ENCODE measurements at places on chromosomes 2 and 18.

DNA sequence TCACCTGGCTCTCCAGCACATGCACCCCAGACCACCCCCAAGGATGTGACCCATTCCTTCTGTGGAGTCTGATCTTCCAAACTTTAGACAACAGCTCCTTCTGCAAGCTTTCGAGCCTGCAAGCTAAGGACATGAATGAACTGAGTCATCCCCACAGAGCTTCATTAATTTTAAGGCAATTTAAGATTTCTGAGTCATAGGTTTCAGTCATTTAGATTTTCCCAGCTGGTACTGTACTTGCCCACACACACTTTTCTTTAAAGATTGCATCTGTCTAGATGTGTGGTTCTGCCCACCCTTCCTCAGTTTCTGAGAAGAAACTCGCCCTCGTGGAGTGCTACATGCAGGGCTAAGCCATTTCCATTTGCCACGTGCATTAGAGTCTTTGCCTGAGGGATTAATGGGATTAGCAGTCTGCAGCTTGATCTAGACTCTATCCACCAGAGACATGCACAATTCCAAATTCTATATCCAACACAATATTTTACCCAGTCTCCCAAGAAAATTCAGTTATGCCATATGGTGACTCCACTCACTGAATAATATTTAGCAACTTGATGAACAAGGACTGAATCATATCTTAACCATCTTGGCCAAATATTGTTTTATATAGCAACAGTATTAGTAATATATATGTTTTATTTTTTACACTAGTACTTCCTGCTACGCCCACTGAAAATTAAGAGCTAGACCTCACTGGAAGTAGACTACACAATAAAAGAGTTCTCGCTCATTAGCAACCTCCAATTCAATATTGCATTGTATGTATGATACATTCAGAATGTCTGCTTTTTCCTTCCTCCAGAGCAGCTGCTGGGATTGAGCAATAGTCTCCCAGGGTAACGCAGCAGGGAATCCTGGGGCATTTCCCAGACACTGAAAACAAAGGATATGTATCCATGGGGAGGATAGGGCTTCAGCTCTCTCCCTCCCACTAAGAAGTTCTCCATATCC lies 14.3 kb upstream of the TRIB2 start:
- DNase-seq, result no peak

GRCh38 chr2:217929757-217930707 lies 72.8 kb downstream of the TNS1 start:
- DNase-seq, result no peak

DNA sequence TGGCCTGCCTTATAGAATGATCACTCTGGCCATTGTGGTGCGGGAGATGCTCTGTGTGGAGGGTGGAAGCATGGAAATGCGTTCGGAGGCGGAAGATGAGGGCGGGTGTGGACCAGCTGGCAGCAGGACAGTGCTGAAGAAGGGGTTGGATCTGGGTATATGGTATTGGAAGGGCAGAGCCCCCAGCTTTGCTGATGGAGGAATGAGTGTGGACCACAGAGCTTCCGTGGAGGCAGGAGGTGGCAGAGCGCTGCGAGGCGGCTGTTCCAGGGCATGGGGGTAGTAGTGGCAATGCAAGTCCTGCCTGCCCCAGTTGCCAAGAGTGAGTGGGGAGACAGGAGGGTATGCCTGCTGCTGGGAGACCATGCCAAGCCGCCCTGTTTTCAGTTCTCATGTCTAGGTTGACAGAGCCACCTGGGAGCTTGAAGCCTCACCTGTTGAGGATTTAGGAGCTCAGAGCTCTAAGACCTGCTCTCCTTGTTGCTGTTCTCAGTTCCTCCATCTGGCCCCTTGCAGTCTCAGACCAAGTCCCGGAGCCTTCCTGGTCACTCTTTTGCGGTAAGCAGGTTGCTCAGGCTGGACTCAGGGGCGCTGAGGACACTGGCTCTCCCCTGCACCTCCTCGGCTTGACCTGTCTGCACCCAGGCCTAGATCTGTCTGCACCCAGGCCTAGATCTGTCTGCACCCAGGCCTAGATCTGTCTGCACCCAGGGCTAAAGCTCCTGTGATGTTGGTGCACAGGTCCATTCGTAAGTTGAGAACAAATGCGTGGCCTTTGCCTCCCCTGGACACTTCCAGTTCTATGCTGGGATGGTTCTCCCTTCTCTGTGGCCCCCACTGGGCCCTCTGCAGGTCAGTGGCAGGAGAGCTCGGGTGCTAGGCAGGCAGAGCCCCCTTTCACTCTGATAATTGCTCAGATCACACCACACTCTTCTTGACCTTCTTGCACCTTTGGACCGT lies 290.5 kb upstream of the HS6ST1 start:
- no peak for DNase-seq

DNA sequence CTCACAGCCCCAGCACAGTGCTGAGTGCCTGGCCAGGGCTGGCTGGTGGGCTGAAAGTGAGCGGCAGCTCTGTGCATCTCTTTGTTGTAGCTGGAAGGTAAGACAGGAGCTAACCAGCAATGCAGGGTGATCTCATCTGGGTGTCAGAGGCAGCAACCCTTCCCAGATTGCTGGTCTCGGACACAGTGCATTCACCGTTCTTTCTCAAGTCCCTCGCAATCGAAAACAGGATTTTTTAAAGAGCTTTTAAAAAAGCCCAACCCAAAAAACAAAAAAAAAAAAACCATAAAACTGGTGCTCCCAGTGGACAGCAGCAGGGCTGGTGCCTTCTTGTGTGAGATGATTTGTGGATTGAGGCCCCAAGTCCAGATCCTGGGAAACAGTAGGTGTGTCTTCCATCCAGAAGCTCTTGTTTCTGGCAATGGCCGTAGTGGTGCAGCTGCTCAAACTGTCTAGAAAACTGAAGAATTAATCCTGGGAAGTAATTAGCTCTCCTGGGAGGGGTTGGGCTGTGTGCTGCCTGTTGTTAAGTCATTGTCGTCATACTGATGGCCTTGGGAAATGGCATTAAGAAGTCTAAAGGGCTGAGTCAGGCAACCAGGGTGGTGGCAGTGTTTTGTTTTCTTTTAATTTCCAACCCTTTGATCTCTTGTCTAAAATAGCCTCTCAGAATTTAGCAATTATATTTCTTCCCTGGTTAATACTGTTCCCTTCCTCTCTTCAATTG lies 156.7 kb downstream of the KLHL29 start:
- DNase-seq, result no peak

DNA sequence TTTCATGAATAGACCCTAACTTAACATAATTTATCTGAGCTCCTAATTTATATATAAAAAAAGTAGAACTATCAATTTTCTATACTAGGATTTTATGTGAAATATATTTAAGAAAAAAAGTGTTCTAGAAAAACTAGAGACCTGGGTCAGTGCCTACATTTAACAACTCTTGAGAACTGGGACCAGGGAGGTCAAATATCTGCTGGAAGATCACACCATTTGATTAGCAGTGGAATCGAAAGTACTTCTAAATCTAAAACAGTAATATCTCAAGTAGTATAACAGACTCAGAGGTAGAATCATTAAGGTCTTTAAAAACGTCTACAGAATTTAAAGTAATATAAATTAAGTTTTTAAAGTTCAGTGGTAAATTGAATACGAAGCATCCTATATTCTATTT lies 34.6 kb downstream of the PPP3R1 start:
- DNase-seq, result no peak

DNA sequence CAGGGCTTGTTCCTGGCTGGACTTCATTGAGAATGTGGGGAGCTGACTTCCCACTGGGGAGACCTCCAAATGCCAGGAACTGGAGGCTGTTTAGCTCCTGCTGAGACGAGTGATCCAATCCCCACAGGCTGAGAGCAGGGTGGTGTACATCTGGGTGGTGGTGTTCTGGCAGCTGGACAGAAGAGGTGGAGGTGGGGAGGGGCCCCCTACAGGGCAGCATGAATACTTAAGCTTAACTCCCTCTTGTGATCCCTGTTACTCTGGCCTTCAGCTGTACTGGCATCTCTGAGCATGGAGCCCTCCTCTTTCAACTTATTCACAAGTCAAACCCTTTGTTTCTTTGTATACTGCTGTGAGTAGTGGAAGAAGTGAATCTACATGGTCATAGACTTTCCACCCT lies 167.8 kb upstream of the LYPD1 start:
- no peak for DNase-seq

- no peak for DNase-seq
Measured at GRCh38 chr2:169803480-169803879, 4.8 kb downstream of the SSB start.

All from CD4-positive, CD25-positive, alpha-beta regulatory T cell (primary cell).